MG63 (cell line): ENCODE measurements at places on chromosomes 11 and 22. TPM values are rescaled to one million over a fixed set of nuclear protein-coding genes. Genes with fewer than 3 reads are reported as not detected.

Gene ARHGAP42
- total RNA-seq: 1.4 and 2.0 TPM in 2 replicates

Gene SPA17
- total RNA-seq: 19.0 and 32.4 TPM in 2 replicates

DNA sequence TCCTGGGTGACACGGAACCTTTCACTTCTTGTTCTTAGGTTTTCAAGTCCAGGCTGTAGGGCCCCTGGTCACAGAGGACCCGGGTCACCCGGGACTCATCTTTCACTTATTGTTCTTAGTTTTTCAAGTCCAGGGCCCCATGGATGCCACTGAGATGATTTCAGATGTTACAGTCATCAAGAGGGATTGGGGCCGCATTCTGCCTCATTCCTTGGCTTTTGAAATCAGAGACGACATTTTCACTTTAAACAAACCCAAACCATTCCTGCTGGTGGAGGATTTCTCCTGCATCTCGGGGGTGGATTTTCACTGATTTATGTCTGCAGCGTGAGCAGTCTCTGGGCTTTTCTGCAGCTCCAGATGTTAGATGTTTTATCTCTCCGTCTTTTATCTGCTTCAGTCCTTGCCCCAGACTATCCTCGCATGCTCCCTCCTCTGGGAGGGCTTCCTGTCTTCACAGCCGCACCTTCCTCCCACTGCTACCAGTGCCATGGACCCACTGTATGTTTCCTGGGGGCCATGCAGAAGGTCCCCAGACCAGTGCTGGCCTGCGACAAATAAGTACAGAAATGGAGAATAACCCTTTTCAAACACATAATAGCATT, 27.4 kb downstream of the FBLN1 start:
- no peak for DNase-seq

DNA sequence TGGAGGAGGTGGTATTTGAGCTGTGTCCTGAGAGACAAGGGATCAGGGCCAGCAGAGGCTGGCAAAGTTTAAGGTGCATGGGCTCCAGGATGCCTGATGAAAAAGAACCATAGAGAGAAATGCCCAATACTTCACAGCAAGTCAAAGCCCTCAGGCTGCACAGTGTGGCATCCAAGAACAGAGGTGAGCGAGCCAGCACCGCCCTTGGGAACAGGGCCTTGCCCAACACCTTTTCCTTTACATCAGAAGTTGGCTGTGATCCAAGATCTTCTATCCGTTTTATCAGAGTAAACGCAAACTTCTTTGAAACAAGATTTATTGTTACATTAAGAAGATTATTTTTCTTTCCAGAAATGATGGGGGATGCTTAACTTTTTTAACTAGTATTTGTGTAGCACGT, 1.4 kb downstream of the B3GNT6 start:
- no peak for DNase-seq

Gene CDC42BPG
- total RNA-seq: 0.07 and 0.36 TPM in 2 replicates

DNA sequence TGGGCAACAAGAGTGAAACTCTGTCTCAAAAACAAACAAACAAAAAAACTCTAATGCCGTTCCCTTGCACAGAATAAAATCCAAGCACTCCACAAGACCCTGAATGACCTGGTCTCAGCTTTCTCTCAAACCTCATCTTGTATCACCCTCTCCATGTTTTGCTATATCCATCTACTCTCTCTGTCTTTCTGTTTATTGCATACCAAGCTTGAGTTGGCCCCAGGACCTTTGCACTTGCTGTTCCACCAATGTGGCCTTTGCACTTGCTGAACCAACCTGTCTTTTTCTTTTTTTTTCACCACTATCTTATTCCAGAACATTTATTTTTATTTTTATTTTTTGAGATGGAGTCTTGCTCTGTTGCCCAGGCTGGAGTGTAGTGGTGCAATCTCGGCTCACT, 2.0 kb upstream of the L3MBTL2 start:
- no peak for DNase-seq

DNA sequence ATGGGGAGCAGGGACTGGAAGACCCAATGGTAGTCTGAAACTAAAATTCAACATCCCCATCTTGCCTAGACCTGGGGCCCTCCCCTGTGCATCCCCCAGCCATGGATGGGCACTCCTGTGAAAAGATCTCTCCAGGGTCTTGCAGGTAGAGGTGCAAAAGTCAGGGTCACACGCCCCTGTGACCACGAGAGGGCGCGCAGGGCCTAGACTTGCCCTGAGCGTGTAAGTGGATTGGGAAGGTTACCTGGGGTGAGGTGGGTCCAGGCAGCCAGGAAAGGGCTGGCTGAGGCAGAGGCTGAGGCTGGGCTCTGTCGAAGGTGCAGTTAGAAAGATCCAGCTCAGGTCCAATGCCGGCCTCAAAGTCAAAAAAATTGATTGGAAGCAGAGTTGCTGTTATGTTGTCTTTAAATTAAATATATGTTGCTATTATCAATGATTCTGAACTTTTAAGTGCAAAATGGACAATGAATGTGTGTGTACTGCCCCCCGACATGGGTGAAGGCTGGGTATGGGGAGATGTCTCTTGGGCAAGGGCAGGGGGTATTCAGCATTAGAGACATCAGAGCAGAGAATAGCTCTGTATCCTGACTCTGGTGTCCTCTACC, 4.8 kb upstream of the POU2F3 start:
- no peak for DNase-seq
